Regular cardiac myocyte (primary cell): ENCODE measurements at places on chromosomes 2 and 18. TPM values are rescaled to one million over a fixed set of nuclear protein-coding genes. Genes with fewer than 3 reads are reported as not detected.

STPG4 gene
- under 0.01 and 0.56 TPM in 2 replicates for total RNA-seq

RESP18 gene
- not detected in 2 replicates for total RNA-seq

GBX2 gene
- total RNA-seq: not detected in 2 replicates

KCNG2 gene
- 0.19 and 1.1 TPM in 2 replicates for total RNA-seq

EHD3 gene
- 56.6 and 57.5 TPM in 2 replicates for total RNA-seq

RPRM gene
- not detected in 2 replicates for total RNA-seq

CCDC121 gene
- 1.1 and 1.5 TPM in 2 replicates for total RNA-seq

ABCB11 gene
- total RNA-seq: not detected in 2 replicates

GPAT2 gene
- total RNA-seq: 7.6 and 37.0 TPM in 2 replicates

GEN1 gene
- 8.5 and 17.8 TPM in 2 replicates for total RNA-seq

CXCR1 gene
- not detected in 2 replicates for total RNA-seq

ITPRIPL1 gene
- 1.1 and 1.3 TPM in 2 replicates for total RNA-seq

ZFP36L2 gene
- 2.3 and 3.9 TPM in 2 replicates for total RNA-seq

SCN7A gene
- under 0.01 and 0.19 TPM in 2 replicates for total RNA-seq

RGPD4 gene
- under 0.01 TPM in 1 of 2 replicates, not detected in the other for total RNA-seq

CHRND gene
- not detected in 2 replicates for total RNA-seq

INHA gene
- total RNA-seq: 0.56 TPM in 1 of 2 replicates, not detected in the other

LHCGR gene
- total RNA-seq: not detected in 2 replicates

SCYGR7 gene
- not detected in 2 replicates for total RNA-seq

LANCL1 gene
- total RNA-seq: 52.5 and 58.9 TPM in 2 replicates

HAAO gene
- 0.38 and 0.56 TPM in 2 replicates for total RNA-seq

FAM161A gene
- total RNA-seq: 2.3 and 2.5 TPM in 2 replicates

ZBTB14 gene
- total RNA-seq: 10.4 and 12.7 TPM in 2 replicates

GLI2 gene
- 2.0 and 9.8 TPM in 2 replicates for total RNA-seq

BIN1 gene
- 40.5 and 40.9 TPM in 2 replicates for total RNA-seq

LIMS3 gene
- total RNA-seq: 1.1 and 1.5 TPM in 2 replicates

STON1 gene
- total RNA-seq: 3.6 and 20.0 TPM in 2 replicates

IL1RN gene
- total RNA-seq: under 0.01 and 0.28 TPM in 2 replicates
